ENCODE measurements at places on chromosomes 4 and X.

DNA sequence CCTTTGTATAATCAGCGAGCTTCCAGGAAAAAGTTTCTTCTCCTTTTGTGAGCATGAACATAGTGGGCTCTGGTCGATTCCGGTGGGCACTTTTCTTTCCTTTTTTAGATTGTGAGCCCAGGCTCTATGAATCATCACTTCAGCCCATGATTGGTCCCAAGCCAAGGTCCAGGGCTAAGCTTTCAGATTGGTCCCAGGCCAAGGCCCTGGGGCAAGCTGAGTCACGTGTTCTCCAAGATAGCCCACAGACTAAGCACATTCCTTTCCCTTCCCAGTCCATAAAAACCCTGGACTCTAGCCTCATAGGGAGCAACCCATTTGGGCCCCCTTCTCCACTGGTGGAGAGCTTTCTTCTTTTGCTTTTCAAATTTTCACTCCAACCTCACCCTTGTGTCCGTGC, 430.5 kb downstream of the NAP1L3 start:
- no peak for DNase-seq

DNA sequence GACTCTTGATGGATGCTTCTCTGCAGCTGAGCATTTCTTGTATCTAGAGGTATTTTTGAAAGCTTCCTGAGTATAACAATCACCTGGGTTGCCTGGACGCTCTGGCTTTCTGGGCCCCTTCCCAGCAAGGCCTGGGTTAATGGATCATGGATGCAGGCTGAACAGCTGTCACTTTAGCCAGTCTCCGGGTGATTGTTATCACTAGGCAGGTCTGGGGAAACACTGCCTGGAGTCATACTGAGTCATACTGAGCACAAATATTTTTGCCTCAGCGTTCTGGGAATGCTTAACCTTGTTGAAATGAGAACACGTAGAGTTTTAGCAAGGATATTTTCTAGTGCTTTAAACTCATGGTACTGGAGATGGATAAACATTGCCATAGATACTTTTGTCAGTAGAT, 102.6 kb downstream of the PHEX start:
- peak; percentile 68 for DNase-seq

DNA sequence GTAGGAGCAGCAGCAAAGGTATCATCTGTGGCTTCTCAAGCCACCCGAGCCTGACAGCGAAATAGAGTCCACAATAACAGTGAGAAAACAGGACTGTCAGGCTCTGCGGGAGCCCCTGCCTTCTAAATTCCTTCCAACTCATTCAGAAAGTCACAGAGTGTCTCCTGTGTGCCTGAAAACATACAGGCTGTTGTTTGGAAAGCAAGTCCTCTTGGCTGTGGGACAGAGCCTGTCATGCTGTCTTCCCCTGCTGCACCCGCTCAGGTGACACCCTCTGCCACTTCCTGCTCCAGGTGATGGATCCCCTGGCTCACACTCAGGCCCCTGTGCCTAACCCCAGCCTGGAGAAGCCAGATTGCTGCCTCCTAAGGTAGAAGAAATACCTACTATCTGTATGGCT, 152.3 kb downstream of the RAB28 start:
- no peak for DNase-seq

- DNase-seq = no peak
These were observed 105.1 kb upstream of the GRID2 start for GRCh38 chr4:92198711-92199110.

DNA sequence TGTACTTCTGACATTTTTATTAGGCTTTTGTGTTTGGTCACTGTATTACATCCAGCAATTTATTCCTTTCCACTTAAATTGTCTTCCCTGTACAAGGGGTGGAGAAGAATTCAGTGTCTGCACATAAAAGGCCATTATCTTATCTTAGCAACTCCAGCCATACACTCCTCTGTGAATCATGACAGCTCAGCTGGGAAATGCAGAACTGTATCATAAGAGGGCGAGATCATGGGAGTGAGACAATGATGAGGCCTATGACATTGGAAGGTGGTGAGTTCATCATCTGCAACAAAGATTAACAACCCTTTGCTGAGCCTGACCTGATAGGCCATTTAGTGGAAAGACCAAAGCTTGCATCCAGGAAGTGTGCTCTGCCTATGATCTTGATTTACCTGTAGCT, 33.3 kb downstream of the SLIT2 start:
- peak; percentile 53 for DNase-seq

DNA sequence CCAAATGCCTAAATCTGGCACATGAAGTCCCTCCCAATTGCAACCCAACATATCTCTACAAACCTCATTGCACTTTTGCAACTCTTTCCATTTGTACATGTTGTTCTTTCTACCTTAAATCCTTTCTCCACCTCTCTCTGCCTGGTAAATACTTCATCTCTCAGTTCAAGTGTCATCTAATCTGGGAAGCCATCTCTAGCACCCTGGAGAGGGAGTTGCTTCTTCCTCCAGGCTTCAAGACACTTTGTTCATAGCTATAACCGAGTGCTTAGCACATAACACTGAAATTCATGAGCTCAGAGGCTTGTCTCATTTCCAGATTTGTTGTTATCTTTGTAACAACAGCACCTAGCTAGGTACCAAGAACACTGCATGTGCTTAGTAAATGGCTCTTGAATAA, 114.8 kb upstream of the NAP1L5 start:
- no peak for DNase-seq

DNA sequence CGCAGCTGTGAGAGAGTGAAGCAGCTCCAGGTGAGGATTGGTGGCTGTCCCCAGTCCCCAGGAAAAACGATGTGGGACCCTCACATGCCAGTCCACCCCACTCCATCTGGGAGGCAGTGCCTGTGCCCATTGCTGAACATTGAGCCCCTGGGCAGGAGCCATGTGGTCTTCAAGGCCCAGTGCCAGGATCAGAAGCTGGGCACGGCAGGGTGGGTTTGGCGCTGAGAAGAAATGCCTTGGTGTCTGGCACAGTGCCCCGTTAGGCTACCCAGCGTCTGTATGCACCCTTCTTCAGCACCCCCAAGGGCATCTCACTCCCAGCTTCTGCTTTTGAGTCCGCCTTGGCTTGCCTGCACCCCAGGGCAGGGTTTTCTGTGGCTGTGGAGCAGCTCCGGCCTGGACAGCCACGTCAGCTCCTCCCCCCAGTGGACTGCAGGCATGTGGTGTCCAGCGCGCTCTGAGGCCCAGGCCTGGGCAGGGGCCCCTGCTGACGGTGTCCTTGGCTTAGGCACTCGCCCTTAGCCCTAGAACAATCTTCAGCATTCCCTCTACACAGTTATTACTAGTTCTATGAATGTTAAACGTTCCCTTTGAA, 28.6 kb downstream of the RGS12 start:
- no peak for DNase-seq

- no peak for DNase-seq
These were observed 1.1 kb upstream of the PCDH19 start for GRCh38 chrX:100410901-100411801.

DNA sequence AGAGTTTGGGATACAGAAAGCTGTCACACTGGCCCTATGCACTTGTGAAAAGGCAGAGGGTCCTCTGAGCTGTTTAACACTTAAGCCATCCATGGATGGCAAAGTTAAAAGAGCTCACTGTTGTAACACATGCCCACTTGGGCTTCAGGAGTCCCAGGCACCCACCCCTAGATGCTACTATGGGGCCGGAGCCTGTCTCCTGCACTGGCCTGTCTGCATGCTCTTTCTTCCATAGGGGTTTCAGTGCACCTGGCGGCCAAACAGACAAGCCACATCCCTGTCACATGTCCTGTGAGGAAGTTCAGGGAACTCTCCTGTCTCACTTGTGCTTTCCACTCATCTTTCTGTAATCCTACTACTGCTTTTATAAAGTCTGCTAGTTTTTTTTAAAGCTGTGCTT, 2586.0 kb downstream of the PCDH7 start:
- no peak for DNase-seq

DNA sequence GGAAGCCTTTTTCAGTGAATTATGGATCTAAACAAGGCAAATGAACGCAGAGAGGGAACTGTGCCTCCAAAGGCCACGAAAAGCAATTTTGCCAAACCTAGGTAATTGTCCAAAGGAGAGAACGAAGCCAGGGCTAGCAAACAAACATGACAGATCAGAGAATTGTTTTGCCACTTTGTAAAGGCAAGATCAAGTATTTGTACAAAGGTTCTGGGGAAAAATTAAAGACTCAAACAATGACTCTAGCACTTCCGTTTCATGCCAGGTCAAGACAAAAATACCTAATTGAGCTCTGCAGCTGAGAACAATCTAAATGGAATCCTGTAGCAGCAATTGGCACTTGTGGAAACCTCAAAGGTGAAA, 8.5 kb downstream of the RBM47 start:
- DNase-seq = no peak

- peak; percentile 25 for DNase-seq
These were observed 12.8 kb downstream of the CLDN2 start for GRCh38 chrX:106932960-106933537.

DNA sequence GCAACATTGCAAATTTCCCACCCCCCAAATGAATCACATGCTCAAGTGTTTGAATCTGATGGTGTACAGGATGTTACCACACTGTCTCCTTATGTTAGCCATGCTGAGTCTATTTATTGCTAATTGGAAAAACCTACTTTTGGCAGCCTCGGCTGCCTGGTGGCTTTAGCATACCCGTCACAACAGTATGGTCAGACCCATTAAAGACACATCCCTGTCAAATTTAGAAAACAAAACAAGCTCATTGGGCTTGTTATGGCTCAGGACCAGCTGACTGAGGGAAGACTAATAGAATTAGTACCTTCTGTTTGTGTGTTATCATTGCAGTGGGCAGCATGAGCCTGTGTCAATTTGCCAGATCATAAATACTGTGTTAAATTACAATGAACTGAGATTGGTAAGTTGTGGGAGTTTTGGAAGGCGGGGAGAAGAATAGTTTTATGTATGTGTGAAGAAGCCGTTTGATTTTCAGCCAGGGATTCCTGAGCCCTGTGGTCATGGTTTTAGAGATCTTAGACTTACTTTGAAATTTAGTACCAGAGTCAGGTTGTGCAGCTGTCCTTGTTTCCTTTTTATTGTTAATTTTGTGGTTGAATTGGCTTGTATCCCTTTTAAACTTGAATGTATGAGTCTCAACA, 66.8 kb downstream of the POLA1 start:
- DNase-seq = no peak

DNA sequence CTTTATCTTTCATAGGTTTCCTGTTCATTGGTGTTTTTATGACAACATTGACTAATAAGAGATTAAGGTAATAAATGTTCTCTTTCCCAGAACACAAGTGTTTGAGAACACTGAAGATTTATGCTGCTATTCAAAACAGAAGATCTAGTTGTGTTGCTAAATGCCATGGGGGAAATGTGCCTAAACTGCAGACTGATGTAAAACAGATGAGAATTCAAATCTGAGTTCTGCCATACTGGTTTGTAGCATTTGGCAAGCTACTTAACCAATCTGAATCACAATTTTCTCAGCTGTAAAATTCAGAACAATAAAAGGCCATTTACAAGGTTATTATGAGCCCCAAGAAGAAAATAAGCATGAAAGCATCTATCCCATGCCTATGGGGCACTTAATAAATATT, 2.3 kb downstream of the SLC10A6 start:
- no peak for DNase-seq

GRCh38 chrX:121151293-121151692, 103.9 kb downstream of the GLUD2 start:
- no peak for DNase-seq

DNA sequence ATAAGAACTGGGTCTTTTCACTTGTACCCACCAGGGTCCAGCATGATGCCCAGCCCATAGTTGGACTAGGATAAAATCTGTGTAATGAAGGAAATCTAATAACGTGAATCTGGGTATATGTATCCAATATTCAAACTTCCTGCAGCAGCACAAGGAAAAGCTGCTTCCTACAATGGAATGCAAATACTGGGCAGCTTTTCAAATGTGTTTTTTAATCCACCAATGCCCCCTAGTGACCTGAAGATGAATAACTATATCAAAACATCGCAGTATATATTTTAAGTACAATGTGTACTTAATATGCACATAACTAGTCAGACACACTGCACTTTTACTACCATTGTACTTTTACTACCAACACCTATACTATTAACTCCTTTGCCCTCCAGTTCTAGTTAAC, 5.3 kb downstream of the APOO start:
- peak; percentile 52 for DNase-seq

DNA sequence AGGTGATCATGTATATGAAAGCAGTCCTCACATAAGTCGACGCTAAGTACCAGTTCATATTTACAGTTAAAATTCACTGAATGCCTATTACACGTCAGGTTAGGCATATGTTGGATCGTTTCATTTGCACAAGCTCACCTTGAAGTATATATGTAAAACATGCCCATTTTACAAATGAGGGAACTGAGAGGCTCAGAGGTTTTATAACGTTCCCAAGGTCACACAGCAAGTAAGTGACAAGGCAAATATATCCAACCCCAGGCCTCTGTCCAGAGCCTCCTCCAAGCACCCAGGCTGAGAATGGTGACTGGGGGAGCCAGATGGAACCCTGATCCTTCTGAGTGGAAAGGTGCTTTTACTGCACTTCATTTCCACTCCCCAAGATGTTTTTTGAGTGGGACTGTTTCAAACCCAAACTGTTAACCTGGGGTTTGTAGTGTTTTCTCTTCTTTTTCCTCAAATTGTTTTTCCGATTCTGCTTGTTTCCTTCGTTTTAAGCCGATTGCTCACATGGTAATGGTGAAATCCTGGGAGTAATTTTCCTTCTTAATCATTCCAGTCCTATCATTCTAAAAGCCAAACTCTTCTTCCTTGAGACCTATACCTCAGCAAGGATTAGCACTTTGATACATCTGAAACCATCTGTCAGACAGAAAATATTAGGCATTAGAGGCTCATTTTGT, 791 bp downstream of the SMIM20 start:
- no peak for DNase-seq

DNA sequence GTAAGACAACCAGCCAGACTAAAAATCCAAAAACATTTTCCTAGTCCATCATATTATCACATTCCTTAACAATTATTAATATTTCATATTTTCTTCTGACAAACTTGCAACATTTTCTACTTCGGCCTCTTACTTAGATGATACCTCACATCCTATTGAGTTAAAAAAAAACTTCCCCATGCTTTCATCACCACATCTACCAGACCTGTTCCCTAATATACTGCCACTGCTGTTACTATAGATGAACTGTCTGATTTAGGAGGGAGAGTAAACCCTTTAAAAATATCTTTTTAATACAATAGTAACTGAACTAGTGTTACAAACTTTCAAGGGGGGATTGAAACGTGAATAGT, 1.5 kb downstream of the FAM200B start:
- no peak for DNase-seq
